Fibroblast of pulmonary artery (primary cell): ENCODE measurements at places on chromosomes 5 and 9.

DNA sequence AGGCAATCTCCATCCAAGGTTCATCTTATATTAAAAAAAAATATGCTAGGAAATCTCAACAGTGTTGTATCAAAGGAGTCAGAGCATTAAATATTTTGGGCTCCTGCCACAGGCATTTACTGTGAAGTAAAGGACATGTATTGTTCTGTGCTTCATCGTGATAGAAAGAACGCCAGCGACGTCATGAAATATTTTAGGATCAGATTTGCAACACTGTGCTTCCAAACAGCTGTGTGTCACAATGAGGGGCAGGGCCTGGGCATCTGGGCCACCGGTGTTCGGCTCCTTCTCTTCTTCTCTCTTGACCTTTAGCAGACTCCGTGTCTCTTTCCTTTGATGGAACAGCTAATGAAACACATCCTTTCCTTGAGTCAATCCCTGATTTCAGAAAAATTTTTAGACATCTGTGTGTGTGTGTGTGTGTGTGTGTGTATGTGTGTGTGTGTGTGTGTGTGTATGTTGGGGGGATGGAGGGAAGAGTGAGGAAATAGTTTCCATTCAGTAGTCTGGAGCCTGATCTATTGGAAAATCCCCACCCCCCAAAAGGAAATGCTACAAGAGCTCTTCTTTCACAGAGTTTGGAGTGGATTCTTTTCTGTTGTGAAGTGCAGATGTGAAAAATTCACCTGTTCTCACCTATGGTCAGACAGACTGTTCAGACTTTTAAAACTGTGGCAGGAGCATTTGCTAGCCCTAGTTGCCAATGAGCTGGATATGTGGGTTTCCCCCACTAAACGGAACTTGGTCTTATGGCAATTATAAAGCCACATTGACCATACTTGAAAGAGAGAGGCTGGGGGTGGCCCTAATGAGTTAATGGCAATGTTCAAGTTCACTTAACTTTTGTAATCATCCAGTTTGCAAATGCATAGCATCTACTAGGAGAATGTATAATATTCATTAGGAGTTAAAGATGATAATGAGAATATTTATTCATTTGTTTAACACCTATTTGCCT, 18.1 kb upstream of the TNC start:
- DNase-seq = peak; percentile 90

GRCh38 chr5:91142819-91143218, 240.3 kb downstream of the ARRDC3 start:
- no peak for DNase-seq

GRCh38 chr5:39187831-39188731, 31.3 kb downstream of the FYB1 start:
- DNase-seq = no peak

DNA sequence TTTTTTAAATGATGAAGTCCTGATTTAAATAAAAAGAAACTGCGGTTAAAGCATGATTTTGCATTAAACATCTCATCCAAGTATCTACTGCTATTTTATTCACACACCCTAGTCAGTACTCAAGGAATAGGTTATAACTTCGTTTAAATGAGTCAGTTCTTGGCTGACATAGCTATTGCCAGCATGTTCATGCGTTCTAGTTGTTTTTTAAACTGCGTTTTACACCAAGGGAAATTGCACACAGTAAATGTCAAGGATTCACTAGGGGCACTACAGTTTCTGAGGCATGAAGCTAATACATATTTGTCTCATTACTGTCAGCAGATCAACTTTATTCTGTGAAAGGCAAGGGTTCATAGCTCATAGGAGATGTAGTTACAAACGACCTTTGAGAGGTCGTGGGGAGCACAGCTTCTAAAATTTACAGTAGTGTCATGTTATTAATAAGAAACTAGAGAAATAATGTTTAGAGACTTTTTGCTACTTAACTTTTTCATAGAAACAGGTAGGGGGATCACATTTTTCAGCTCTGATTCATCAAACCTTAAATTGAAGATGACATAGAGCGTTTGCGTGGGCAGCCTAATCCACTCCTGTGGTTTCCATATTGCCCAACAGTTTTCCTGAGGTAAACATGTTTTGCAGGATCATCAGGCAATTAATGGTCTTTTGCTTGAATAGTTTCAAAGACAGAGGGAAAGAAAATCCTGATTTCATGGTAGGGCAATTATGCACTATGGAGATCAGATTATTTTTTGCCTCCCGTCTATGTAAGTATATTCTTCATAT, 2222.7 kb upstream of the WWC1 start:
- DNase-seq = no peak

GRCh38 chr5:102823441-102823874, 68.4 kb downstream of the PAM start:
- DNase-seq = peak; percentile 31

GRCh38 chr9:121855476-121855875, 204.0 kb downstream of the DAB2IP start:
- no peak for DNase-seq

GRCh38 chr5:78889369-78890140, 95.6 kb downstream of the ARSB start:
- peak; percentile 27 for DNase-seq

GRCh38 chr5:40385544-40385943, 294.2 kb upstream of the PTGER4 start:
- no peak for DNase-seq

- DNase-seq = peak; percentile 11
Observed at GRCh38 chr9:2281031-2281802, 266.1 kb downstream of the SMARCA2 start.

DNA sequence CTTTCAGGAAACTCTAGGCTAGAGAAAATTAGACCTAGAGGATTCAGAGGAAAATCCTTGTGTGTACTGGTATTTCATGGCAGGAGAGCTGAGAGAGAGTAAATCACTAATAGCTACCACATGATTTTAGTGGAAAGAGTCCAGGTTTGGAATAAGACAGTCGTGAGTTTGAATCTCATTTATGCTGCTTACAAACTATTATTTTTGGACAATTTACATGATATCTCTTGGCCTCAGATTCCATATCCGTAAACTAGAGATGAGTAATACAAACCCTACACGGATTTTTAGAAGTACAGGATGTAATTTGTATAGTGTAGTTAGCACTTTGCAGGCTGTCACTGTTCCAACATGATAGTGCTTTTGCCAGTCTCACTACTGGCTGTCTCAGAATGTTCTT, 2.7 kb downstream of the IL31RA start:
- peak; percentile 39 for DNase-seq

- DNase-seq = no peak
Observed at GRCh38 chr5:121257621-121258020, 594.1 kb upstream of the FTMT start.

GRCh38 chr5:172162323-172162986, 25.6 kb downstream of the STK10 start:
- peak; percentile 55 for DNase-seq

DNA sequence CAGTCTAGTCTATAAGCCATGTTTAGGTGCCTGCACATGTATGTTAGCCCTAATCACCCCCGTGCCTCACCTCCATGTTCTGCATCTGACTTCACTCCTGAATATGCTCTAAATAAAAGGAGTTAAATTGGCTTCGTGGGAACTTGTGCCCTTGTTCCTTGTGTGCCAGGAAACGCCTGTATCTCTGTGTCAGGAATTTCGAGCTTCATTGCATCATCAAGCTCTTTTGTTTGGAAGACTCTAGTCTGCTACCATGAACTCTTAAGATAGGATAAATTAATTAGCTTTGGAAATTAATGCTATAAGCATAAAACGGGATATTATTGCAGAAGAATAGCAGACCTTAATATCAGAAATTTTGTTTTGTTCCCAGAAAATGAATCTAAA, 99.2 kb downstream of the ADCY2 start:
- no peak for DNase-seq

GRCh38 chr5:100668511-100668910, 133.3 kb downstream of the FAM174A start:
- DNase-seq = peak; percentile 74

GRCh38 chr9:129933185-129934040, 98.2 kb downstream of the USP20 start:
- DNase-seq = no peak

- DNase-seq = no peak
Observed at GRCh38 chr9:107760469-107761242, 271.1 kb upstream of the KLF4 start.

DNA sequence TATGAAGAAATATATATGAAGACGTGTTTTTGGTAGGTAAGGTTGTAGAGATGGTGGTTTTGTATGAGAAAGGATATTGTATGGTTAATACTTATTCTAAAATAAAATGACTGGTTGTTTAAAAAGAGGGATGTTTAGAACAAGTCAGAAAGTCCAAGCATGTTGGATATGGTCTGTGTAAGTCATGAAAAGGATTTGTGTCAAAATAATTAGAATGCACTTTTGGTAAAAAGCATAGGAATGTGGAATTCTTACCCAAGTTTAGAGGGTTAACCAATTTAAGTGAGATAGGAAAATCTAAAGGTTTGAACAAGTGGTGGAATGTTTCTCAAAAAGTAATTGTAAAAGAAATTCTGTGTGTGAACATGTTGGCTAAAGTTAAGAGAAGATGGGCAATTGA, 1556.5 kb upstream of the C9orf72 start:
- no peak for DNase-seq

GRCh38 chr9:114248299-114248707, 74.6 kb upstream of the ORM1 start:
- DNase-seq = no peak

DNA sequence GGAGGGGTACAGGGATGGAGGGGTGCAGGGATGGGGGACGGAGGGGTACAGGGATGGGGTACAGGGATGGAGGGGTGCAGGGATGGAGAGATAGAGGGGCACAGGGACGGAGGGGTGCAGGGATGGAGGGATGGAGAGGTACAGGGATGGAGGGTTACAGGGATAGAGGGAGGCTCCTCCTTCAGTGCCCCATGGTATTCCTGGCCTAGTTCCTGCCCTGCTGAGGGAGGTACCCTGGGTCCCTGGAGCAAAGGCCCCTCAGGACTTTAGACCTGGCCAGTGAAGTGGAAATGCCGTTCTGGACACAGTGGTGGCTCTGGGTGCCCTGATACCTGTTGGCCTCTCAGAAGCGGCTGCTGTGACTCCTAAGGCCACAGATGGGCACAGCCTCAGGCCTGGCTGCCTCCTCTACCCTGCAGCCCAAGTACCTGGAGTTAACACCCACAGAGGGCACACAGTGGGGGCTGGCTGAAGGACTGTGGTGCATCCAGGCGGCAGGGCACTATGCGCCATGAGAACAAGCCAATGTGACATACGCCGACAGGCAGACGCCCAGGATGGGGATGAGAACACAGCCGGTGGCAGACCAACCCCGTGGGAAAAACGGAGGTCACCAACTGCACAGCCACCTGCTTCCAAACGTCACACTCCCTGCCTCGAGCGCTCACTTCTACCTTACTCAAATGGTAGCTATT, 8.4 kb downstream of the PTGES2 start:
- no peak for DNase-seq

- DNase-seq = no peak
Observed at GRCh38 chr5:95256446-95256845, 28.4 kb downstream of the MCTP1 start.

DNA sequence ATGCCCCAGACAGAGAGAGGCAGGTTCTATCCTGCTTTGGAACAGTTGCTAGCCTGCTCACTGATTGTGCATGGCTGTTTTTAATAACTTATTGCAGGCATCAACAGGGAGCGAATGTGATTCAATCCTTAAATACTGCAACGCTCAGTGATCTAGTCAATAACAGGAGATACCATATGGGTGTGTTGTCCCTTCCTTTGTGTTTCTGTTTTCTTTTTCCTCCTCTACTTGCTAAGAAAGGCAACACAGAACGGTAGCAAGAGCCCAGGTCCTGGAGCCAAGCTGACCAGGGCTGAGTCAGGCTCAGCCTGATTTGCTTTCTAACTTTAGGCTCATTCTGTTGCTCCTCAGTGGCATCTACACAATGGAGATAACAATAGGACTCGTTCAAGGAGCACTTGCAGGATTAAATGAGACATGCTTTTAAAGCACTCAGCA, 98.6 kb upstream of the EQTN start:
- no peak for DNase-seq

GRCh38 chr5:159309689-159310433, 20.4 kb downstream of the IL12B start:
- no peak for DNase-seq

DNA sequence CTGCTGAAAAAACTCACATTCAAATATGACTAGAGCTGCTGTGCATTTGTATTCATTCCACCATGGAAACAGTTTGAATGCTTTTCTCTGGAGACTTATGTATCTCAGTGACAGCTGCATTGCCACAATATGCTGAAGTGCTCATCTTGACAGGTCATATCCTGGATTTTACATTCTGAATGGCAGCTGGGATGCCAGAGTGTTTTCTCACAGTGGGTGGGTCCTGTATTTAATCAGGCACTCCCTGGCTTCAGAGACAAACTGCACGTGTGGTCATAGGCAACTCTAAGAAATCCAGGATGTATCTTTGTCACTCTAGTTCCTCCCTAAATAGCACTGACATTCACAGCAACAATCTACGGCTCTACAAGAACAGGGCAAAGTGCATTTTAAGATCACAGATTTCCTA, 75.6 kb downstream of the ST8SIA4 start:
- peak; percentile 12 for DNase-seq

DNA sequence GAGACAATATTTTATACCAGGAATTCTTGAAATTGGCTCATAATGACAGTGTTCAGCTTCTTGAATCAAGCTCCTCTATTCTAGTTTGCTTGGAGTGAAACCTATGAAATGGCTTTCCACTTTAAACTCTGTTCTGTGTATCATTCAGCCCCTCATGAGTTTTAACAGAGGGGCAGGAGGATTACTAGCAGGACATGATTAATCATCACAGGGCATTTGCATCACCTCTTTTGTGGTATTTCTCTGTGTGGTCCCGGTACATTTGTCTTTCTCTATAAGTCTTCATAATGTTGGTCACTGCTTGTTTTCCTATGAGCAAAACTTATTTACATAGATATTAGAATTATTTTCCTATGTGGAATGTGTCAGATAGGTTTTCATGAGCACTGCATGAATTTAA, 21.2 kb downstream of the CAST start:
- no peak for DNase-seq

DNA sequence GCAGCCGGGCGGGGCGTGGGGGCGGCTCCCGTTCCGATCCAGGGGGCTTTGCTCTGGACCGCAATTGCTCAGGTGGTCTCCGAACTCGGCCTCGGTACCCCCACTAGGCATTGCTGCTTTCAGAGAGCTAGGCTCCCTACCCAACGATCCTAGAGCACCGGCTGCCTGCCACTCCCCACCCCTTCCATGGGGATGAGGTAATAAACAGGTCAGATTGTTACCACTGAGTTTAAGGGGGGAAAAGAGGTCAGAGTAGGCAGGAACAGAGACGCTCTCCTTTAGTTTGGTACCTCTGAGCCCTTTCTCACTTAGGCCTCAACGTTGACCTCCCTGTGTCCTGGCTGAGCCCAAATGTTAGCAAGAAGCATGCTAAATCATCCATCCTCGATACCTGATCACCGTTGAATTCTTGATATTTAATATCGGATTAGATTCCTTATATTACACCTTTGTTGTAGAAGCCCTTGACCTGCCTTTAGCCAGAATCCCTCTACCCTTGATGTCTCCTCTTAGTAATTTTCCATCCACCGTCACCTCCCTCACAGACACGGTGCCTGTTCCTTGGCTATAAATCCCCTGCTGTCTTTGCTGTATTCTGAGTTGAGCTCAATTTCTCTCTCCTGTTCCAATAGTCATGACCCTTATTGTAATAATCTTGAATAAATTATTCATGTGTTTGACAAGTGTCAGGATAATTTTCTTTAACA, 588 bp upstream of the PLPP1 start:
- no peak for DNase-seq

GRCh38 chr9:1747417-1747967, 267.7 kb upstream of the SMARCA2 start:
- no peak for DNase-seq
